ENCODE measurements at places on chromosomes 6 and 20.
A peak's percentile ranks its signal among the peaks of the same experiment; 100 is the strongest.

DNA sequence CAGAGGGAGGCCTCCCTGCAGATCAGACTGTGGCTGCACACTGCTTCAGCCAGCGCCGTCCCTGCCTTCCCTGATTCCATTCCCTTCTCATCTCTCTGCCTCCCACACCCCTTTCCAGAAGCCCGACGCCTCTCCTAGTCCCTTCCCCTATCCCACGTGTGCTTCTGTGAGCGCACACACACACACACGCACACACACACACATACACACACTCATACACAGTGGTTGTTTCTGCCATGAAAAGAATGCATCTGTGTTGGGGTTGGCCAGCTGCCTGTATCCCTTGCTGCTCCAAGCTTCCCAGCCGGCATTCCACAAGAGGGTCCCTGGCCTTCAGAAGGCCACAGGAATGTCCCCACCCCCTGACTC is 51.7 kb downstream of the MOCS1 start:
- H3K36me3 ChIP-seq: peaks cover 15% of the 10 kb centered on the region
- no peaks in the 10 kb centered on the region for H3K27me3 ChIP-seq

DNA sequence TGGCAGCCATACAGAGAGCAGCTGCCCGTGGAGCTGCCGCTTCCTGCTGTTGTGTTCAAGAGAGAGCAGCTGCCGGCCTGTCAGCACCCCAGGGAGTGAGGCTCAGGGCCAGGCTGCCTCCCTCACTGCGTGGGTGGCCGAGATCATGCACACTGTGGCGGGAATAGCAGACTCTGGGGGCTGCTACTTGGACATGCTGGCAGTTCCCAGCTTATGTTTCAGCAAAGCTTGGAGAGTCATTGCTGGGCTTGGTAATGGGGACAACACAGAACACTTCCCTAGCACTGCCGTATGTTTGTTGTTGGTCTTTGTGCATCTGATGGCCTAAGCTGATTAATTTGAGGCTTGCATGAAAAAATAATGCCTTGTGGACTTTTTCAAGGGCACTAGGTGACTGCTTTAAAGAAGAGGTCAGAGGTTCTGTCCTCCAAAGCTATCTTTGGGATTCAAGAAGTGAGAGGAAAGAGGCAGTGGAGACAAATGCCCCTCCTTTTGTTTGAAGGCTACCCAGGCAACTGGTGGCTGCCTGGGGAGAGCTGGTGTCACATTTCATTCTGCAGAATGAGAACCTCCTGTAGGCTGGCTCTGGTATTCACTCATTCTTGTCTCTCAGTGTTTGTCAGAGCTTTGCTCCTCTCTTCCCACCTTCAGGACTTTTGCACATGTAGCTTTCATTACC is 18.8 kb downstream of the MRAP2 start:
- H3K36me3 ChIP-seq: no peaks in the 10 kb centered on the region
- peak overlapping the region; percentile 41 for H3K27ac ChIP-seq
- peak; percentile 90 for DNase-seq
- H3K4me3 ChIP-seq: peak overlapping the region; percentile 53

DNA sequence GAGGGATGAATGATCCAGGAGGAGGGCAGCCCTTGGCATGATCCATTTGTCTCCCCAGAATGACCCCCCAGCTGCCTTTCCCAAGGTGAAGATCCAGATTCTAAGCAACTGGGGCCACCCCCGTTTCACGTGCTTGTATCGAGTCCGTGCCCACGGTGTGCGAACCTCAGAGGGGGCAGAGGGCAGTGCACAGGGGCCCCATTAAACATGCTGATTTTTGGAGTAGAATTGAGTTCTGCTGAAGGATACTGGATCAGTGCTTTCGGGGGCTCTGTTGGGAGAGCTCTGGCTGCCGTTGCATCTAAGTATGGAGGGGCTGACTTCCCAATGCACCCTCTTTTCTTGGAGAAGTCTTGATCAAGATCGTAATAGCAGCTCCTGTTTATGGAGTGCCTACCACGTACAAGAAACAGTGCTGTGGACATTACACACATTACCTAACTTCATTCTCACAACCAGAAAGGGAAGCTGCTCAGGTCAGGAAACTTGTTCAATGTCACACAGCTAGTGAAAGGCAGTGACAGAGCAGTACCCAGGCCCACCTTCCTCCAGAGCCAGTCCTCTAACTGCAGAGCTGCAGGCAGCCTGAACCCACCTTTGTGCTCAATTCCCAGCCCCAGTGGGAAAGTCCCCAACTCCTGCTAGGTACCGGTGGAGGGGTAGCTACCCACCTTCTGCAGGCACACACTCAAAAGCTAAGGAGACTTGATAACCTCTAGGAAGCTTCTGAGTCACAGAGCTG is 5.4 kb downstream of the SPAG4 start:
- peaks cover 23% of the 10 kb centered on the region for H3K4me1 ChIP-seq
- H3K27me3 ChIP-seq: no peaks in the 10 kb centered on the region
- H3K36me3 ChIP-seq: peaks cover 20% of the 10 kb centered on the region
- no peak for DNase-seq
- no peak overlapping the region for H3K4me3 ChIP-seq

- no peak overlapping the region for H3K27ac ChIP-seq
- no peak for DNase-seq
- no peaks in the 10 kb centered on the region for H3K4me1 ChIP-seq
- no peak overlapping the region for H3K4me3 ChIP-seq
Observed at GRCh38 chr6:83044091-83044768, 21.4 kb downstream of the UBE3D start.
